ENCODE measurements at places on chromosomes 4 and X.

GRCh38 chr4:8394061-8394519, 46.4 kb downstream of the ACOX3 start:
- DNase-seq = peak; percentile 47

DNA sequence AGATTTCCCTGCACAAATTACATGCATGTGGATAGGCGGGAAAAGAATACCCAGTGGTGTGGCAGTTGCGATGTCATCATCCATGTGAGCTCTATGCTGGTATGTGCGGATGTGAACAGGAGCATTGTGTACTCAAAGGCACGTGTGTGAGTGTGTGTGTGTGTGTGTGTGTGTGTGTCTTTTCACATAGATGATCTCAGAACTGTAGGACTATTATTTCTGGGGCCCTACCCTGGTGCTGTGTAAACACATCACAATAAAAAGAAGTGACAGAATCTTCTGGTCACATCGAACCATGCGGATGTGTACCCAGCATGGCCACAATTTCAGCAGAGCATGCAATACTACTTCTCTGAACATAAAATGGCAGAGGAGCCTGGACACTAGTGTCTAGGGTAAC, 624.8 kb downstream of the MID1IP1 start:
- no peak for DNase-seq

DNA sequence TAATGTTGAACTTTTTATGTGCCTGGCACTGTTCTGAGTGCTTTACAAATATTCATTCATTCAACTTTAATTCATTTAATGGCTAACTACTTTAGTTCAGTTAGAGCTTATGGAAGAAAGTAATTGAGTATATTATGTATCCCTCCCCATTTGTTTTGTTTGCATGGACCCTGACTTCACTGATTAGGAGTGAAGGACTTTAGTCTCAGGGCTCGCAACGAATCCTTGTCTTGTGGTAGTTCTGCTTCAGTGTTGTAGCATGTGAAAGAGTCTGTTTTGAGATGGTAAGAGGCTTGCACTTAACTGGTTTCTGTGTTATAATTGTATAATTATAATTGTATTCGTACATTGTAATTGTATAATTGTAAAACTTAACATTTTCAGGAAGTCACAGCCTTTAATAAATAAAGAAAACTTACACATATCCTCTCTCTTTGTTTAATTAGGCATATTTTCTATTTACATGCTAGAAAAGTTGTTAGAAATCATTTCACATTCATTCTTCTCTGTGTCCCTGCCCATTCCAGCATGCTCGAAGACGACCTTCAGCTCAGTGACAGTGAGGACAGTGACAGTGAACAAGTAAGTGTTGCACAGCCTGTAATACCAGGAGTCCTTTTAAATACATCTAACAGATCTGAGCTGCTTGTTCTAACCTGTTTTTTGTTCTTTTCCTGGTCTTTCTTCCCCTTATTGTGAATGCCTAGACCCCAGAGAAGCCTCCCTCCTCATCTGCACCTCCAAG, 115.1 kb downstream of the KLHL8 start:
- DNase-seq = no peak

- no peak for DNase-seq
These were observed 381.9 kb downstream of the PRDM5 start for GRCh38 chr4:120540625-120541024.

DNA sequence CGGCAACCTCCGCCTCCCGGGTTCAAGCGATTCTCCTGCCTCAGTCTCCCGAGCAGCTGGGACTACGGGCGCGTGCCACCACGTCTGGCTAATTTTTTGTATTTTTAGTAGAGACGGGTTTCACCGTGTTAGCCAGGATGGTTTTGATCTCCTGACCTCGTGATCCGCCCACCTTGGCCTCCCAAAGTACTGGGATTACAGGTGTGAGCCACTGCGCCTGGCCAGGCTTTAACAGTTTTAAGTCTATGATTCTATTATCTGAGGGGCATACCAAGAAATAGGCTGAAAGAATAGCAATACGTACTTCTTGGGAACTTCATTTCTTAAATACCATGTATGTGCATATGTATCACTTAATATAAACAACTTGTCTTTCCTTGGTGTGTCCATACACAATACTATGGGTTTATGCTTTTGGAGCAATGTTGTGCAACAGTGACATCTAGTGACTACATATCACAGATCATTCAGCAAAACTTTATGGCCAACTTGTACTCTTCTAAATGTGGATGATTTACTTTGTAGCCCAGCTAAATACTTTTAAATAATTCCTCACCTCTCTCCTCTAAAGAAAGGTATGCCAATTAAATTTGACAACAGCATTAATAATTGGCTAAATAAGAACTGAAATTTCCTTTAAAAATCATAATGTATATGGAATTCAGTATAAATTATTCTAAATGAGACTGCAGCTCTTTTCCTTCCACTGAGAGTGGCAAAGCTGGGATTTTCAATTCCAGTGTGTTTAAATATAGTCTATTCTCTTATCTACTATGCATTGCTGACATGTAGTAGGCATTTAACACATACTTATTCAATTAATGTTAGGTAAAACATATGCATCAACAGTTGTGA, 10.4 kb downstream of the SLC9B1 start:
- peak; percentile 81 for DNase-seq

- DNase-seq = no peak
These were observed 178.0 kb downstream of the MGST2 start for GRCh38 chr4:139843641-139844040.

DNA sequence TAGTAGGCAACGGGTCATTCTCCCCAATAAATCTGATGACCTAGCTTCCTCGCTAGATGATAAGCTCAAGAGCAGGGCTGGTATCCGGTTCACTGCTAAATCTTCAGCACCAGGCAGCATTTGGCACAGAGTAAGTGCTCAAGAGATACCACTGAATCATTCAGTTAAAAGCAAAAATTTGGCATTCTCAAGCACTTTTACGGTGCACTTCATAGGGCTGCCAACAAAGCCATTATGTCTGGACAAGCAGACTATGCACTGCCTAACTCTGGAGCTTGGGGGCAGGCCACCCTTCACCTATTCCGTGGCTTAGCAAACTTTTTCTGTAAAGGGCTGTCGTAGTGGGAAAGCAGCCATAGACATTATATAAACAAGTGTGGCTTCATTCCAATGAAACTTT, 23.8 kb upstream of the CXorf38 start:
- no peak for DNase-seq

DNA sequence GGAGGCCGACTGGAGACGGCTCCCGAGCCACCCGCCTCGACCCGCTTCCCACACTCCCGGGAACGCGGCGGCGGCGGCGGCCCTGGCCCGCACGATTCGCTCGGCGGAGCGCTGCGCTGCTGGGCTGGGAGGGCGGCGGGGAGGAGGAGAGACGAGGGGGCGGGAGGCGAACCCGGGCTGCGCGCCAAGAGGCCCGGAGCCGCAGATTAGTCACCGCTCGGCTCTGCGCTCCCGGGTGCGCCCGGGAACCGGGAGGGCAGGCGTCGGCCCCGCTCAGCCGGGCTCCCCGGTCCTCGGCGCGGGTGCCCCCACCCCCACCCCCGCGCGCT, 11.2 kb upstream of the BCOR start:
- peak; percentile 87 for DNase-seq

GRCh38 chr4:47551682-47552081, 66.6 kb downstream of the ATP10D start:
- no peak for DNase-seq

- DNase-seq = no peak
These were observed 13.5 kb downstream of the PRKX start for GRCh38 chrX:3699821-3700381.

GRCh38 chr4:11765849-11766453, 337.3 kb upstream of the HS3ST1 start:
- DNase-seq = peak; percentile 68

- no peak for DNase-seq
These were observed 3.8 kb downstream of the CD99 start for GRCh38 chrX:2694914-2695267.

GRCh38 chr4:55326629-55327028, 19.4 kb upstream of the SRD5A3 start:
- no peak for DNase-seq

DNA sequence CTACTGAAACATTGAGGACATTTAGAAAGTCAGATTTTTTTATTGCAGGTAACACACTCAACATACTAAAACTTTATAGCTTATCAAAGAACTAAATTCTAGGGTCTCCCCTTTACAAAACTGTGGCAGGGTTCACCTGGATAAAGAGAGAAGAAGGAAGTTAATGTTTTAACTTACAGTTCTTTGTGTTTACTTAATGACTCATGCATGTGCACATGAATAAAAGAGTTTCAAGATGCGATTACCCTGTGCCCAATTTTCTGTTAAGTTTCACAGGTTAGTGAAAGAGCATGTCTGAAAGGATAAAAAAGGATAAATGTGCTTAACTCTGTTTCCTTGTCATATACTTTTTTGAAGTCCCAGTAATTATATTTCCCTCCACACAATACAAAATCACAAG, 16.8 kb downstream of the DCAF8L1 start:
- DNase-seq = no peak

- peak; percentile 29 for DNase-seq
These were observed 21.2 kb downstream of the PCGF3 start for GRCh38 chr4:726838-727237.

- DNase-seq = no peak
These were observed 13.1 kb downstream of the RP2 start for GRCh38 chrX:46849933-46850332.

DNA sequence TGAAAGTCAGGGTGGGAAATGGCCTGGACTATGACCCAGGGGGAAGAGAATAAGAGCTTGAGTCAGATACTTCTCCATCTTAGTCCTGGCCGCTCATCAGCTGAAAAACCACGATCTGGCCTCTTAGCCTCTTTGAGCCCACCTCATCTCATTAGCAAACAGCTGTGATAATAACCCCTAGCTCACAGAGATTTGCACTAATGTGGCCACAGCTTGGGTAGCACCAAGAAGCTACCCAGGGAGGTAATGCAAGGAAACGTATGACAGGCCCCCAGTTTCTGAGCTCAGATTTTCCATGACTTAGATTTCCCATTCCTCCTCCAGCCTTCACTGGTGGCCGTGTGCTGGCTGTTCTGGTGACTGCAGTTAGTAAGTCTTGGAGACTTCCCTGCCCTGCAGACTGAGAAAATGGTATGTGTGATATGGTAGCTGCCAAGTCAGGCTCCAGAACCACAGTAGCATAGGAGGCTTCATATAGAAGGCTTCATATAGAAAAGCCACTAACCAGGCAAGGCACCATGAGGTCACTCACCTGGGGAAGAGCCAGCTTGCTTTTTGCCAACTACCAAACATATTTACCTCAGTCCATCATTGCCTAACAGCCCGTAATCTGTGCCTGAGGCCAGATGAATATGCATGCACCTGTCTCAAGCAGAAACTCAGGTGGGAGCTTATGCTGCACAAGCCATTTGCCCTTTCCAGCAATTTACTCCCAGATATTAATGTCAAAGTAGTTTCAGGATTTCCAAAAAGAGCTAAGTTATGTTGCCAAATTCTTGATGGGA, 51.4 kb upstream of the GABRE start:
- DNase-seq = no peak

- DNase-seq = no peak
These were observed 64.0 kb upstream of the STX18 start for GRCh38 chr4:4605849-4606248.

- DNase-seq = no peak
These were observed 455.2 kb downstream of the PCDH7 start for GRCh38 chr4:31175242-31175910.

DNA sequence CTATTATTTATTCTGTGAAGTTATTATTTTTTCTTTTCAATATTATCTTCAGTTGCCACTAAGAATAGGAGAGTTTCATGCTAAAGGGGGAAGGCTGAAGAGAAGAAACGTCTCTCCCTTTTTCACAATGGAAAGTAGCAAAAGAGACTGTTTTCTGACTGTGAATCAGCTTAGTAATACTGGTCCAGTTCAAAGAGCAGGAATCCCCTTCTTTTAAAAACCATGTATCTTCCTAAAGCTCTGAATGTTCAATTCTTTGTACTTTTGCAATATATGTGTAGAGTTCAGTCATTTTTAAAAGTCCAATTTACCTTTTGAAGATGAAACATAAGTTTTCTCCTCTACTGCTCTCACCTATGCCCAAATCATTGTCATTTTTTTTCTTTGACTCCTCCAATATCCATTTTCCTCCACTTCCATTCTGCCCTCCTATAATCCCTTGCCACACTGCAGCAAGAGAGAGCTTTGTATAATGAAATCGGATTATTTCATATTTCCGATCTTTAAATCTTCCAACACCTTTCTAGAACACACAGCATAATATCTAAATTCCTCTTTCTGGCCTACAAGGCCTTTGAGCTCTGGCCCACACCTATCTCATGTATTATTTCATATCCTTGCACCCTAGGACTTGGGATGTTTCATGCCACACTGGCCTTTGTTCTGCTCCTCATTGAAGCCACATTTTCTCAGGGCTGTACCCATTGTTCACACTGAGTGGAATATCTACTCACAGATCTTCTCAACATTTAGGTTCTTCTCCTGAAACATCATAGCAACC, 195.3 kb downstream of the CAMK2D start:
- DNase-seq = no peak

DNA sequence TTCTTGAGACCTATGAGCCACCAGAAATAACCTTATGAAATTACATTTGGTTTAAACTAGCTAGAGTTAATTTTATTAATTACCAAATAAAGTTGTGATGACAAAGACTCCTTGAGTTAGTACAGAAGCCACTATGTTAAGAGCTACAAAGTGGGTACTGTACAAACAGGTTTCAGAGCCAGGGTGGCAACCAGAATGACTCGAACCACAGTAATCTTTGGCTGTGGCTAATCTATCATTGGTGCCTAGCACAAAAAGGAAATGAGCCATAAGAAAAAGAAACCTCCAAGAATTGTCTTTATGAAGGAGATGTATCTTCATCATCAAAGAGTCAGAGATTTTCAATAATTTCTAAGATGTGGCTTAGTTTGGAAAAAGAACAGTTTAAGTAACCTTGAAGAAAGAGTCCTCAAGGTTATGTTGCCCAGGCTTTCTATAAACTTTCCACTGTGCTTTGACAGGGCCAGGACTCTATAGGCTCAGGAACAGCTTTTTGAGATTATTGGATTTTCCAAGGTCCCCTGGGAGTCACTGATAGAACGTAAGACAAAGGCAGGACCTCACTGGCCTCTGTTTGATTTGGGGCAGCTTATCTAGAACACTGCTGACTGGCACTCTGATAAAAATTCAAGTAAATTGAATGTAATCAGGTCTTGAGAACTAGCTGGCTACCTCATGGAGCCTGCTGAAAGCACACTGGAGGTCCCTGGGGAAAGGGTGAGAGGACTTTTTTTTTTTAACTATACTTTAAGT, 777.7 kb downstream of the STIM2 start:
- no peak for DNase-seq

GRCh38 chr4:80306260-80306659, 29.3 kb upstream of the CFAP299 start:
- no peak for DNase-seq

DNA sequence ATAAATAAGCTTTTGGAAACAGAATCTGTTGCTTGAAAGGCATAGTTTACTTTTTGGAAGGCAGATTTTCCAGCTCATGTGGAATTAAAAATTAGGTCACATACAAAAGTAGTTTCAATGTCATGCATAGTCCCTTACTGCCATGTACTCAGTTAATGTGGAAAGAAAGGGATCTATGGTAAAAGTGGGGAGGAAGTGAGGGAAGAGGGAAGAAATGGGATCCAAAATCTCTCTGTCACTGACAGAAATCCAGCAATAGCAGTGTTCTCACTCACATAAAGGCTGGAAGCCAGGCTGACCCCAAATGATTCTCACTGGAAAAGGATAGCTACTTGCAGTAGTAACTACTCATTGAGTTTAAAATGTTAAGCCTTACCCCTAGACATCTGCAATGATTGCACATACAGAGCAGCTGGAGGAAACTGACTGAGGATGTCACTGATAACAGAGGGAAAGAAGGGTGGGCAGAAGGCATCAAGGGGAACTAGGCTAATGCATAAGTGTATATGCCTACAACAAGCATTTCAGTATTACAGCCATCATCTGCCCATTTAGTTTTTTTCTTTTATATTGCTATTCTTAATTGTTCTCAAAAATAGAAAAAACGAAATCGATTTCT, 445.6 kb downstream of the FAT4 start:
- DNase-seq = no peak
